ENCODE measurements at places on chromosomes 1 and 21.

- no peak for DNase-seq
Observed at GRCh38 chr1:9985001-9985400, 12.0 kb upstream of the RBP7 start.

- no peak for DNase-seq
Observed at GRCh38 chr1:981491-981954, 370 bp downstream of the PERM1 start.

DNA sequence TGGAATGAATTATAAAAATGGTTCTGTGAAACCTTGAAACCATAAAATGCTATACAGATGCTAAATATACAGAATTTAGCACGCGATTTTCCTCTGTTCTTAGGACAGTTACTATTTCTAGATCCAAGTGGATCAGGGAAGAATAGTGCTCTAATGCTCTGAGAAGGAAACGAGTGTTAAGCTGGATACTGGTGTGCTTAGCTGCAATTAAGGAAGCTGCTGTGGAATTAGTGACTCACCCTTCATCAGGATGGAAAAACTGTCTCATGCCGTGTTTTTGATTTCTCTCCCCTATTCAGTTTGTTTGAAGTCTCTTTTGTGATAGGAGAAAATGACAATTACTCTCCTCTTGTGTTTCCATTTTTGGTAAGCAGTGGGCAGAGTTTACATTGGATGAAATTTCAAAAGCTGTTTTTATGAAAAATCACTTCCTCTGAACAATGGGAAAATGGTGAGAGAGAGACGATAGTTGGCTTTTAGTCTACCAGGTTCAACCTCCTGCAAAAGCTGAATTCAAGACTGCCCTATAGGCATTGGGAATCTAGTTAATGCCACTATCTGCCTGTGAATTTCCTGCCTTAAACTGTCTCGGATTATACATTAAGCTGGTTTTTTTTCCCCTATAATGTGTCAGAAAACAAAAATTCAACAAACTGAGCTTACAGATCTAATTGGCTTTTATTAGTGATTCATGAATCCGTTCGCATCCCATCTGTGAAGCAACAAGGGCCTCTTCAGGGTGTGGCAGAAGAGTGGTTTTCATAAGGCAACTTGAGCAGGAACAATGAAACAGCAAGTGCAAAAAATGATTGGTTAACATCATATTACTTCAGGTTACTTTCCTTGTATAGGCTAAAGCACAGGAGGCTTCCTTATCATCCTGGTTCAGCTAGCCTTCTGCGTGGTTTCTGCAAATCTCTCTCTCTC is 179.8 kb downstream of the ST6GALNAC3 start:
- DNase-seq: no peak

DNA sequence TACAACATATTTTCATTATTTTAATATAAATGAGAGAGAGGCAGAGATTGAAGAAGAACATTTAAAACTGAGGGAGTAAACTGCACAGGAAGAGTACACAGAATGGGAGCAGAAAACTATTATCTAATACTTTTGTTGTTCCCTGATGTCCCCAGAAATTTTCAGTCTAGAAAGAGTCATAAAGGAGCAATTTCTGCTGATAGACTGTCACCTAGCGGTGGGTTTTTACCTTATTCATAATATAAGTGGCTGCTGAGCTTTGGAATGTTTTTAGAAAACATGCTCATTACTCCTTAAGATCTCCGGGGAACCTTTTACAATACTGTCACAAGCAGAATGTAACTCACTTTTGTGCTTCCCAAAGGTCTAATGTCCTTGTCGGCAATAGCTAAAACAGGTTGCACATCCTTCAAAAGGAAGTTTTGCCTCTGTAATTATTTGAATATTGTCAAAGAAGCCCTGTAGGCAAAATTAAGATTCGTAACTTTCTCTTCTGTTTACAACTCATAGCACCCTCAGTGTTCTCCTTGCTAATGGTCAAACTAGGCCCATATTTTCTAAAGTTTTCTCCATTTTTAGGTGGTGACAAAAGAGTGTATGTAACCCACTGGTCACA is 4.9 kb upstream of the NPL start:
- peak; percentile 16 for DNase-seq

DNA sequence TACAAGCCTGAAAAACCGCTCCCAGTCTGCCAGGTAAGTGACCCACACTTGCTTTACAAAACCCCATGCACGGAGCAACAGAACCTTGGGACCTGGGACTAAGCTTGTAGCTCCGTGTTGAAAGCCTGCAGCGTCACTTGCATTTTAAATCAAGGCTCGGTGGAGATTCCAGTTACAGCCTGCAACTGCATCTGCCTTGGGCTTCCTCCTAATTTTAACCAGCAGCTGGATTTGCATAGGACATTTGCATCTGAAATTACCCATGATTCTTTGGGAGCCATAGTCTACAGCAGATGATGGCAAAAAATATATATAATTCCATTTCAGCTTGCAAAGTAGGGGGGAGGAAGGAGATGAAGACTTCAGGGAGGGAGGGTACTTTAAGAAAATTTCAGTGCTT is 62.4 kb upstream of the IGSF21 start:
- DNase-seq: no peak

- DNase-seq: peak; percentile 11
Observed at GRCh38 chr1:58155418-58156123, 391.0 kb downstream of the OMA1 start.

DNA sequence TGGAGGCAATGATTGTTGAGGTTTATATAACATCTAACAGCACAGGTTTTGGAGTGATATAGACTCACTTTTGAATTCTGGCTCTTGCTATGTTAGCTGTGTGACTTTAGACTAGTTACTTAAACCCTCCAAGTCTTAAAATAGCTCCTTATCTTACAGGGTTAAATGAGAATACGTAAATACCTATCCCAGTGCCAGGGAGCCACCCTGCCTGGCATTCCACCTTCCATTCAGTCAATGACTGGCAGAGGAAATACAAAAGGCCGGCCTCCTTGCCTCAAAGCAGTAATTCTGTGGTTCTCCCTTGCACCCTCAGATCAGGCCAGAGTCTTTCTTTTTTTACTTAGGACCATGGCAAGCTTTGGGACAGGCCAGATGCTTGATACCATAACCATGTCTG is 31.8 kb downstream of the DBT start:
- no peak for DNase-seq

DNA sequence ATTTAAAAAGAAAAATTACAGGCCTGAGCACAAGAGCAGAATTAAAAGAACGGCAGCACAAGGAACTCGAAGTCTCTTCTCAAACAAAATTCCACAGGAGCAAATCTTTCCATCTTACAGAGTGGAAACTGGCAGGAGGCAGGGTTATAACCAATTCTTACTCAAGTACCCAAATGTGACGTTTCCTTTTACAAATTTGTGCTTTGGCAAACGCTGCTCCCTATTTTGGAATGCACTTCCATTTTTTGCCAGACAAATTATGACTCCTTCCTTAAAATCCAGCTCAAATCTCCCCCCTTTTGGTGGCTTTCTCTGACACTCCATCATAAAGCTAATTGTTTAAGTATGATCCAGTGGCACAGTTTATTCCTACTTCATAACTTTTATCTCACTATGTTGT is 7.8 kb downstream of the ERI3 start:
- DNase-seq: no peak

GRCh38 chr1:18700530-18700929 is 69.9 kb downstream of the PAX7 start:
- DNase-seq: no peak

DNA sequence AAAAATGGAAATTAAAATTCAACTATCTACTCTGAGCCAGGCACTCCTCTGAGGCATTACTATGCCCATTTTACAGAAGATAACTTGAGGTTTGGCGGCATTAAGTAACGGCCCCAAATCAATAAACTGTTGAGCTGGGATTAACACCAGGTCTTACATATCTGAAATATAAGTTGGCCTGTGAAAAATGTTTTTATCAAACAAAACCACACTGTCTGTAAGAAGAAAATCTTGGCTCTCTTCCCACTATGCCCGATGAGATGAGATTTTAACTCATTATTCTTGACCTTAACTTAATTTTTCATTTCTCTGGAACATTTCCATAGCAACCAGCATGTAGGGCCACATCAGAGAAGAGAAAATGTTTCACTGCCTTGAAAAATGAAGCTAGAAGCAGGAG is 21.8 kb downstream of the RC3H1 start:
- DNase-seq: no peak

- no peak for DNase-seq
Observed at GRCh38 chr21:31609081-31609480, 50.4 kb upstream of the SOD1 start.

- DNase-seq: no peak
Observed at GRCh38 chr1:242239398-242239797, 240.5 kb upstream of the MAP1LC3C start.

DNA sequence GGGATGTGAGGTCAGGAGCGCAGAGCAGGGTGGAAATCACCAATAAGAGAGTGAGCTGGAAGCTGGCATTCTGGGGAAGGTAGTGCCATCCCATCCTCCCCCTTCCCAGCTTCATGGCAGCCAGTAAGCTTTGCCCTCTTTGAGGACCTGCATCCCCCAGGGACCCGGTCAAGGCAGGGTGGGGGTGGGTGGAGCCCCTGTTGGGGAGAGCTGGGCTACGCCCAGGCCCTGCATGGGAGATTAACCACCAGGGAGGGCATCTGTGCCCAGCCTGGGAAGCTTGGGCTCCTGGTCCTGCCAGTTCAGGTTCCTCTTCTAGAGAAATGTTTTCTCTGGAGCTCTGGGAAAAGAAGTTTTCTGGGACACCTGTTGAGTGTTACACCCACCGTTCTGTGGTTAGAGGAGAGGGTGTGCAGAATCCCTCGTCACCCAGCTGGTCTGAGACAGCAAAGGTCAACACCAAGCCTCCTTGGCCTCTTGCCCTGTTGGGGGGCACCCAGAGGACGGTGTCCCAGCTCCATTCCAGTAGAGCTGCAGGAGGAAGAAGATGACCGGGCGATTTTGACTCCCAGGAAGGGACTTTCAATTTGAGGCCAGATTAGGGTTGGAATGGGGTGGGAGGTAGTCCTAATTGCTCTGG is 30.1 kb upstream of the TENT5C start:
- DNase-seq: no peak

GRCh38 chr1:41330588-41331545 is 30.4 kb upstream of the FOXO6 start:
- no peak for DNase-seq

DNA sequence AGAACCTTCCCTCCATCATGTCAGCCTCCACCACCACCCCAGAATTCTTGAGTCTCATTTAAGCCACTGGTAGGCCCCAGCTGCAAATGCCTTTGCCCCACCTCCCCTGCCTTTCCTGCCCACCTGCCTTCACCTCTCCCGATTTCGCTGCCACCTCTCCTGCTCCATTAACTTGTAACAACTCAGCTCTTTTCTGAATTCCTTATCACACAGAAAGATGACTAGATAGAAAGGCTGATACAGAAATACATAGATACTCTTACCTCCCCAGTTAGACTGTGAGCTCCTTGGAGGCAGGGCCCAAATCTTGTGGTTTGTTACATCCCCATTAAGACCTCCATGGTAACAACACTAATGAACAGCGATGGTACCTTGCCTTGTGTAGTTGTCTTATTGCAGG is 69.5 kb downstream of the ATP5PO start:
- DNase-seq: no peak

GRCh38 chr21:32448803-32449594 is 36.5 kb downstream of the EVA1C start:
- DNase-seq: no peak

GRCh38 chr1:57772580-57773195 is 348.8 kb upstream of the DAB1 start:
- no peak for DNase-seq

DNA sequence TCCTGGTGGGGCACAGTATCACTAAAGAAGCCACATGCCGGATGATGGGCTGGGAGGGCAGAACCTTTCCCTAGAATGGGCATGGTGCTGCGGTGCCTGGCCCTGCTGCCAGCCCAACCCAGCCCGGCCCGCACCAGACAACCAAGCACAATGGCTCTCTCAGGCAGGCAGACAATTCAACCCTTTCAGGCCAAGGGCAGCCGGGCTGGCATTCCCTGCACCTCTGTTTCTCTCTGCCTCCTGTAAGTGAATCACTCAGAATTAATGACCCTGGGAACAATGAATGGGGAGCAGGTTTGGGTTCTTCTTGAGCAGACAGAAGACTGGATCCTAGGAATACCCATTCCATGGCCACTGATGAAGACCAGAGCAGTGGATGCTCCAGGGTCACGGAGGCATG is 41.0 kb upstream of the IFFO2 start:
- DNase-seq: no peak

- DNase-seq: no peak
Observed at GRCh38 chr1:152457561-152457960, 43.5 kb upstream of the CRNN start.
